ENCODE measurements at places on chromosomes 7 and 10.

- DNase-seq = no peak
Measured at GRCh38 chr7:106569500-106569929, 91.4 kb downstream of the CCDC71L start.

- DNase-seq = no peak
Measured at GRCh38 chr10:66318761-66319160, 607.1 kb upstream of the LRRTM3 start.

GRCh38 chr7:50685135-50686065 lies 97.3 kb downstream of the GRB10 start:
- no peak for DNase-seq

DNA sequence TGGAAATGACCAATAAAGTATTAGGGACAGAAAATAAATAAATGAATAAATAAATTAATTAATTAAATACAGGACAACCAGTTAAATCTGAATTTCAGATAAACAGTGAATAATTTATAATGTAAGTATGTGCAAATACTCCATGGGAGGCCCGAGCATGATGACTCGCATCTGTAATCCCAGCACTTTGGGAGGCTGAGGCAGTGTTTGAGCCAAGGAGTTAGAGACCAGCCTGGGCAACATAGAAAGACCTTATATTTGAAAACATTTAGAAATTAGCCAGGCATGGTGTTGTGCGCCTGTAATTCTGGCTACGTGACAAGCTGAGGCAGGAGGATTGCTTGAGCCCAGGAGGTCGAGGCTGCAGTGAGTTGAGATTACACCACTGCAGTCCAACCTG lies 123.7 kb downstream of the CUL2 start:
- DNase-seq = no peak

- no peak for DNase-seq
Measured at GRCh38 chr10:109427411-109427810, 495.9 kb downstream of the XPNPEP1 start.

- no peak for DNase-seq
Measured at GRCh38 chr10:117544711-117545140, 2.2 kb downstream of the EMX2 start.

DNA sequence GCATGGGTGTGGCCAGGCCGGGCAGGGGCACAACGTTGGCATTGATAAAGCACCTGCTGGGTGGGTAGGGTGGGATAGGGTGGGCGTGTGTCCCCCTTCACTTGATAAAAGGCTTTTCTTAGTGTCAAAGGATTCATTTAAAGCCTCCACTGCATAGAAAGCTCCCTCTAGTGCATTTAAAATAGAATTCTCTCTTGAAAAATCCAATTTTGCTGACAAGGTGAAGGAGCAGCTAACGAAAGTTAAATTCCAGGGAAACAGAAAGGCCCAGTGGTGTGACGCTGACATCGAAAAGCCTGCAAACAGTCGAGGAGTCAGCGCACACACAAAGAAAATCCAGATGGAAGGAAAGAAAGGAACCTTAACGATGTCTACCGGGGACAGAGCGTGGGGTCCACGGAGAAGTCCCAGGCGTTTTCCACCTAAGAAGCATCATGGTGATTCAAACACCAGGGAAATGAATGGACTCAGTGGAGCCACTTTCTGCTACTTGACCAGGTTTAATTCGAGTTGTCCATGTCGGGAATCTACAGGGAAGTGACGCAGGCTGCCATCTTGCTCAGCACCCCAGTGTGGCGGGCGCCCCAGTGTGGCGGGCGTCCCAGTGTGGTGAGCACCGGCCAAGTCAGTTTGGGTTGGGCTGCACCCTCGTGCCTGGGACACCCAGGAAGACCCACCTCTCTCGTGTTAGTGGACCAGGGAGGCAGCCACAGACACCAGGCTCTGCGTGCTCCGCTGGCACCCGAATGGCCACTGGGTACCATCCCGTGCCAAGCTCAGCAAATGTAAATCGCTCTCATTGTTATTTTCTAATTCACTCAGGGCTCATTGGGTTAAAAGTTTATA lies 217.8 kb downstream of the DNAJB6 start:
- no peak for DNase-seq

- no peak for DNase-seq
Measured at GRCh38 chr7:150340024-150340749, 1.2 kb downstream of the RARRES2 start.

- no peak for DNase-seq
Measured at GRCh38 chr7:99461221-99461620, 4.7 kb downstream of the ATP5MF start.

DNA sequence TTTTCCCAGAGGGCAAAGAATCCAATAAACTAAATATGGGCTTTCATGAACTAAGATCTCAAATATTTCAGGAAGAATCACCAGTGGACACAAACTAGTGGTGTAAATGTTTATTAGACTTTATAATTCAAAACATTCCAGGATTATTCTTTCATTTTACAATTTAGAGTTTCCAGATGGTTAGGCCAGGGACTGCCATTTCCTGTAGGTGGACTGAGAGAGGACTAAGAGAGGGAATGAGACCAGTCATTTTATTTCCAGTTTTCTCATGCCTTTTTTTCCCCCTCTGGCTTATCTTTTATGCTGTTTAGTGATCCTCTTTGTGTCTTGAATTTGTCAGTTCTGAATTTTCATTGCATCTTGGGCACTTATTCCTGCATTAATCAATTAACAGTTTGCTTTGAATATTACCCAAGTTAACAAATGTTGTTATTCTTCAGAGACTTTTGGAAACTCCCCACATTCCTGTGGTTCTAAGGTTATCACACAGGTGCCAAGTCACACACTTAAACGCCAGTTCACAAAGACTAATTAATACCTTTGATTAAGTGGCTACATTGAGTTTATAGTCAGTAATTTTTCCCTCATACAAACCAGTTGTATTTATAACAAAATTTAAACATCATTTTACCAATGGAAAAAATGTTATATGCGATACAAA lies 12.3 kb downstream of the CISD1 start:
- no peak for DNase-seq

GRCh38 chr10:70648427-70648826 lies 23.9 kb upstream of the ADAMTS14 start:
- no peak for DNase-seq

DNA sequence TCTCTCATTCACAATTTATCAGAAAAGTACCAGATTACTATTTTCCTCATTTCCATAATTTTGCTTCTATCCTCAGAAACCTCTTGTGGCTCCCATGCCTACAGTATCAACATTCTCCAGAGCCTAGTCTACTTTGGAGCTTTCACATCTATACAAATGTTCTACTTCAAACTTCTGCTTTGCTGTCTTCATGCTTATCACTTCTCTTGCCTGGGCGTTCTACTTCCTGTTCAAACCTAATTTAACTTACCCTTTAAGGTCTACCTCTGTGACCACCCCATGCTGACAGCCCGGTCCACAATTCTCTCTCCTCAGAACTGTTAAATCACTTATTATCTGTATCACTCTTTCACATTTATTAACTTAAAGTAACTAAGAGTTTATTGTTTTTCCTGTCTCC lies 6.1 kb upstream of the PTPN12 start:
- no peak for DNase-seq

Data from activated CD8-positive, alpha-beta memory T cell treated with anti-CD3 and anti-CD28 coated beads for 1 hour (primary cell).